ENCODE measurements at places on chromosomes 3 and 15.

DNA sequence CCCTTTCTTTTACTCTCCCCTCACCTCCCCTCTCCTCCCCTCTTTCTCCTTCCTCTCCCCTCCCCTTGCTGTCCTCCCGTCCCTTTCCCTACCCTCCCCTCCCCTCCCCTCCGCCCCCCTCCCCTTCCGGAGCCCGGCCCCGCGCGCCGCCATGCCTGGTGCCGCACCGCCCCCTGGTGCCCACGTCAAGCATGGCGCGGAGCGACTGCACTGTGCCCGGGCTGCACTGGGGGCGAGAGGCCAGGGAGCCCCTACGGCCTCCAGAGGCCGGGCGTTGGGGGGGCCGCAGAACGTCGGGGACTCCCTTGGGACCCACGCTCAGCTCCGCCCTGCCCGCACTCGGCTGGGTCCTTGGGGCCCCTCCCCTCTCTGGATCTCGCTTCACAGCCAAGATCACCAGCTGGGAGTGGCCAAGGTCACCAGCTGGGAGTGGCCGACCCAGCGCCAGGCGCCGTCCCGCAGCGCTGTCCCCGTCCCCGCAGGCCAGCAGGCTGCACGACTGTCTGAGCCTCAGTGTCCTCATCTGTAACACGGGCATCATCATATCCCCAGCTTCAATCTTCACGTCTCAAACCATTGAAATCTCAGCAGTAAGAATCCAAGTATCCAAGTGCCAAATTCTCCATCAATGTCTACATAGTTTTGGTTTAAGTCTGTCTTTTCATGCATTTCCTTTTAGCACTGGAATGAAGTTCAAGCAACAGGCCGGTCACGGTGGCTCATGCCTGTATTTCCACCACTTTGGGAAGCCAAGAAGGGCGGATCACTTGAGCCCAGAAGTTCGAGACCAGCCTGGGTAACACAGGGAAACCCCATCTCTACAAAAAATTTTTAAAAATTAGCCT lies 42.5 kb downstream of the TPRA1 start:
- DNase-seq: peak; percentile 54

DNA sequence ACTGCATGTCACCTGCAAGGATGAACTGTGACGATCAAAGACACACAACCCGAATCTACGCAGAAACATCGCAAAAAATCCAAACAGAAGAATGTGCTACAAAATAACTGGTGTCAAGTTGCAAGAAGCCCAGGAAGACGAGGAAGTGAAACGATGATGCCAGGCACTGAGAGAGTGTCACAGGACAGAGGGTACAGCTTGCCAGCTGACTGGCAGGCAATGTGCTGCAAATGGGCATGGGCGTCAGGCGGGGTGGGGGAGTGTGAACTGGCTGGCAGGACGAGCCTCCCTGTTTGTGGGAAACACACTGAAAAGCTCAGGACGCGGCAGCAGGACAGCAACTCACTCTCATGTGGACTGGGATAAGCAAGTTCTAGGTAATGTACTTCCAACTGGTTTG lies 28.9 kb upstream of the OCA2 start:
- DNase-seq: no peak

GRCh38 chr15:39998511-39999077 lies 40.4 kb downstream of the SRP14 start:
- no peak for DNase-seq

DNA sequence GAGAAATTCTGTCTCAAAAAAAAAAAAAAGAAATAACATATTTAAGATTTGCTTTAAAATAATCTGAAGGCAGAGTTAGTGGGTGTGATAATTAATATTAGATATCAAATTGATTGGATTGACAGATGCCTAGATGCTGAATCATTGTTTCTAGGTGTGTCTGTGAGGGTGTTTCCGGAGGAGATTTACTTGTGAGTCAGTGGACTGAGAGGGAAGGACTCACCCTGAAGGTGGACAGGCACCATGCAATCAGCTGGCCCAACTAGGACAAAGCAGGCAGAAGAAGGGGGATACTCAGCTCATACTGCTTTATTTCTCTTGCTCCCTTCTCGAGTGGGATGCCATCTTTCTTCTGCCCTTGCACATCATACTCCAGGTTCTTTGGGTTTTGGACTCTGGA lies 16.7 kb upstream of the RPL24 start:
- DNase-seq: peak; percentile 64

GRCh38 chr3:79994397-79994796 lies 226.6 kb upstream of the ROBO1 start:
- DNase-seq: no peak

GRCh38 chr15:64480891-64481290 lies 20.5 kb downstream of the ZNF609 start:
- no peak for DNase-seq

GRCh38 chr3:71621825-71622537 lies 38.5 kb upstream of the FOXP1 start:
- DNase-seq: no peak

DNA sequence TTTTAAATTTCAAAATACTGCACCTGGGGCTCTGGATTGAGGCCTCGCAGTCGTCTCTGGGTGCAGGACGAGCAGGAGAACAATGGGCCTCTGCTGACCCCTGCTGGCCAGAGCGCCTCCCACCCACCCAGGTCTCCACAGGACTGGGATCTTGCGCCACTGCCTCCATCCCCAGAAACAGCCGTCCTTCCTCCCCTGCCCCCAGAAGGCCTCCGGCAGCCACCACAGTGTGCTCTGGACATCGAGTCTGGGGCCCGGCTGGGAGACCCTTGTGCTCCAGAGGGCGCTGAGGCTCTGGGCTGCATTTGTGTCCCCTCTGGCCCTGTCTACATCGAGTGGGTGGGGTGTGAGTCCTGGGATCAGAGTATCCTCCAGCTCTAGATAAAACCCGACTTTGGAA lies 6.7 kb upstream of the ACSBG1 start:
- DNase-seq: peak; percentile 62
